ENCODE measurements at places on chromosomes 12 and 14.

GRCh38 chr12:3491938-3492792 is 1.2 kb downstream of the PRMT8 start:
- peak; percentile 61 for DNase-seq

DNA sequence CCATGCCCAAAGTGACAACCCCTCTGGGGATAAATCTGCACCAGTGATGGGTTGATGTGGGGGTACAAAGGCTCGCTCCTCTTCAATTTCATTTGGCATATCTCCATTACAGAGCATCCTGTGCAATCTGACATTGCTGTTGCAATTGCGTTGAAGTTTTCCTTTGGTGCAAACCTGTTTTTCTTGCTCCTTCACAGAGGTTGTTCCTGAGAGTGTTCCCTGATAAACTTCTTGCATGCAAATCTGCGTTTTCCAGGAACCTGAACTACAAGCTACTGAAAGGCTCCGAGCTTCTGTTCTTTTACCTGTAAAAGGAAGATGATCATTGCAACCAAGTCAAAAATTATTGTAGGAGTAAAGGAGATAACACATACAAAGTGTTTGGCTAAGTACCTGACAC is 26.1 kb downstream of the SERPINA11 start:
- DNase-seq = no peak

- no peak for DNase-seq
Measured at GRCh38 chr14:69041783-69042182, 62.7 kb upstream of the ACTN1 start.

GRCh38 chr14:100640471-100641273 is 53.5 kb upstream of the BEGAIN start:
- no peak for DNase-seq

- no peak for DNase-seq
Measured at GRCh38 chr12:69662764-69663163, 36.3 kb downstream of the BEST3 start.

DNA sequence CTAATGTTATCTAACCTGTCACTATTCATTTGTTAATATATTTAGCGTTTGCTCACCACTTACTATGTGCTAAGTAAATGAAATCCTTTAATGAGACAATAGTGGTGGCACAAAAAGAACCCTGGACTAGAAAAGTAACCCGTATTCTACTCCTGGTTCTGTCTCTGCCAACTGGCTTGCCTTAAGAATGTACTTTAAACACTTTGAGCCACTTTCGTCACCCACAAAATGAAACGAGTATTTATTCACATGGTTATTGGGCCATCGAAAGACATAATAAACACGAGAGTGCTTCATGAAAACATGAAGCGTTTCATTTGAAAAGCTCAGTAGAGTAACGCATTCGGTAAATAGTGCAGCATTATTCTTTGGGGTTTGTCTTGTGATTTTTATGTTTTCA is 254.7 kb downstream of the EGLN3 start:
- no peak for DNase-seq

- peak; percentile 88 for DNase-seq
Measured at GRCh38 chr12:58888131-58888783, 32.0 kb downstream of the LRIG3 start.

GRCh38 chr12:67388331-67389138 is 119.4 kb downstream of the CAND1 start:
- no peak for DNase-seq

DNA sequence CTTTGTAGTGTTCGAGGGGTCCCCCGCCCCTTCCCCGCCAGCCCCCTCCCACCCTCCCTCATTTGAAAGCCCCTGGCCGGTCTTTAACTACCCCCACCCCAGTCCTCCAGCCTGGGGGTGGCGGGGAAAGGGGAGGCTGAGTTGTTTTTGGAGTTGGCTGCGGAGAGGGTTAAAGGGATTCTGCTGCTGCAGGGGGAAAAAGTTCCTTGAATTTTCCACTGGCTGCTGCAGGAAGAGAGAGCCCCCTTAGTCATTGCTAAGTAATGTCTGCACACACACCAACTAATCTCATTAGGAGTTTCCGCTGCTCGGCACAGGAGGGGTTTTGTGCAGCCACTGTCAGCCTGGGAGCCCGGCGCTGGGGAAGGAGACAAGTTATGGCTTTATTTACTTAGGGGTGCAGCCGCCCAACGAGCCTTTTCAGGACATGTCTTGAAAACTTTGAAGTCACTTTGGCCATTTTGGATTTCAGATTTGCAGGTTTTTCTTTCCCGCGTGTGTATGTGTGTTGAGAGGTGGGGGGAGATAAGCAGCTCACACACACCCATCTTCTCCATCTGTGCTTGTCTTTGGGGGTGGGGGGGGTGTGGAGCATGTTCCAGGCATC is 1.8 kb downstream of the ELK3 start:
- DNase-seq = peak; percentile 66

- no peak for DNase-seq
Measured at GRCh38 chr12:14547571-14547970, 20.1 kb downstream of the PLBD1 start.

- peak; percentile 91 for DNase-seq
Measured at GRCh38 chr12:108622421-108622820, 11.3 kb downstream of the SELPLG start.

DNA sequence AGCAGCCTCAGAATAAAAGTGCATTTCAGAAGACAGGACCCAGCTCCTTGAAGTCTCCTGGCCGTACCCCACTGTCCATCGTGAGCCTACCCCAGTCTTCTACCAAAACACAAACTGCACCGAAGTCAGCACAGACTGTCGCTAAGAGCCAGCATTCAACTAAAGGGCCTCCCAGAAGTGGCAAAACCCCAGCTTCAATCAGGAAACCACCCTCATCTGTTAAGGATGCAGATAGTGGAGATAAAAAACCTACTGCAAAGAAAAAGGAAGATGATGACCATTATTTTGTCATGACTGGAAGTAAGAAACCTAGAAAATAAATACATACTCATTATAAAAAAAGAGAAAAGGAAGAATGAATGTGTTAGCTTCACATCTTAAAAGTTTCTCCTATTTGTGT is 51.1 kb downstream of the GAS2L3 start:
- DNase-seq = no peak

DNA sequence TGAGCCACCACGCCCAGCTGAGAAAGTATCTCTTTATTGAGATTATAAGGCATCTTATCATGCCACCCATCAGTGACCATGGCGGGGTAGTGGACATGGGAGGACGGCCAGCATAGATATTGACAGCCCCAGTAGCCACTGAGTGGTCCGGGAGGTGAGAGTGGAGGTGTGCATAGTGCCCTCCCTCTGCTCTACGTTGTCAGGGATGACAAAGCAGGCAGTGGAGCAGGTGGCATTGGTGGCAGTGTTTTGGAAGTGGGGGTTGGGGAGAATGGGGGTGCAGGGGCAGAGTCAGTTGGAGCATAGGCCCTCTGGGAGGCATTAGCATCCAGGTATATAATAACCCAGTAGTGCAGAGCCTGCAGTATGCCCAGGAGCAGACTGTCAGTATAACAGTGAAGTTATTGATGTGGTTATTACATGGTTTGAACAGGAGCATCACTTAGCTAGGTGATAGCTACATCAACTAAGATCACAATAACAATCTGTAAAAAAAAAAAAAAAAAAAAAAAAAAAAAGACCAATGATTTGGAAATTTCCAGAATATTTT is 41.1 kb downstream of the GNG2 start:
- DNase-seq = no peak

DNA sequence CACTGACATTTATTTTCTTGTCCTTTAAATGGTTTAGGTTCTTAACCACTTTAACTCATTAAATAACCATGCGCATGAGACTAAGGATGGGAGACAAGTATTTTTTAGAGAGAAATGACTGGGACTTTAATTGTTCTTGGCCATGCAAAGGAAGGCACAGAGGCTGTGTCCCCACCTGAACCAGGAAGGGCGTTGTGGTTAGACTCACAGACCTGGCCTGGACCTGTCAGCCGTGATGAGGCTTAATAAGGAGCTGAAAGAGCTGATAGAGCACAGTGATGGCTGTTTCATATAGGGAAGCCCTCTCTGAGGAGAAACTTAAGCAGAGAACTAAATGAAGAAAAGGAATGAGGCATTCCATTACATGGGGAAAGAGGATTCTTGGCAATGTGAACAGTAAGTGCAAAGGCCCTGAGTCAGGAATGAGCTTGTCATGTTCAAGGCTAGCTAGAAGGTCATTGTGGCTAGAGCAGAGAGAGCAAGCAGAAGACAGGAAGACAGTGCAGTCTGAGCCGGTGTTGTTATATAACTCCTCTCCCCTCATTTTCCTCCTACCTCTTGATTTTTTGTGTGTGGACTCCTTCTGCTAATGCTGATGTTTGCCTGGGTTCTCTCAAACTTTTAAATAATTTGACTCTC is 74.4 kb upstream of the ANO4 start:
- no peak for DNase-seq

DNA sequence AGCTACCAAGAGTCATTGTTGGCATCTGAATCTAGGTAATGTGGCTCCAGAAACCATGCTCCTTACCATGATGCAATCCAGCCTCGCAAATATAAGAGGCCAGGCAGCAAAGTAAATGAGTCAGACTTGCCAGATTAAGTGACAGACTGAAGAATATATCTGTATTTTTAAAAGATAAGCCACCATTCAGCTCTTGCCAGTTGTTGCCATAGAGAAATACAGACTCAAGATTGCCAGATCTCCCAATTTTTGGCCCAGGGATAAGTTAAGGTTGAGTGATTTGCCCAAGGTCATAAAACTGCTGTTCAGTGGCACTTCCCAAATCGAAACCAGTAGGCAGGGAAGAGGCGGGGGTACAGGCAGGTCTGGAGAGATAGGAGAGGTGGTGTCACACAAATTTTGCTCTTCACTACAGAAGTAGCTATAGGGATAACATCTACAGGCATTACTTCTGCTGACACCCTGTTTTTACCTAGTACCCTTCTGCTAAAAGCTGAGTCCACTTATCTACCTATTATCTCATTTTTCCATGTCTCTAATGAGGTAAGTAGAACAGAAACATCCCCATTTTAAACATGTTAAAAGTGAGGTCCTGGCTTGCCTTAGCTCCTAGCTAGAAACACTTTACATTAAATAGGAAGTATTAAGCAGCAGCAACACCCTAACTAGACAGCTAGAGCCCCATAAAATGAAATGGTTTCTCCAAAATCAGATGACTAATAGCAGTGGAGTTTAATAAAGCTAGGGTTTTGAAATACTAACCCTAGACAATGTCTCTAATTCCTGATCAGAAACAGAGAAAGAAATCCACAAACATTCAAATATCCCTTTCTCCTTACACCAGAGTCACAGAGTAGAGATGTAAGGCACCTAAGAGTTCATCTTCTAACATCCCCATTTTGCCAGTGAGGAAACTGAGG is 19.5 kb downstream of the DCAF5 start:
- DNase-seq = peak; percentile 84

- no peak for DNase-seq
Measured at GRCh38 chr12:23528316-23528715, 421.2 kb downstream of the SOX5 start.

- no peak for DNase-seq
Measured at GRCh38 chr12:75374971-75375370, 15.9 kb upstream of the GLIPR1L2 start.

DNA sequence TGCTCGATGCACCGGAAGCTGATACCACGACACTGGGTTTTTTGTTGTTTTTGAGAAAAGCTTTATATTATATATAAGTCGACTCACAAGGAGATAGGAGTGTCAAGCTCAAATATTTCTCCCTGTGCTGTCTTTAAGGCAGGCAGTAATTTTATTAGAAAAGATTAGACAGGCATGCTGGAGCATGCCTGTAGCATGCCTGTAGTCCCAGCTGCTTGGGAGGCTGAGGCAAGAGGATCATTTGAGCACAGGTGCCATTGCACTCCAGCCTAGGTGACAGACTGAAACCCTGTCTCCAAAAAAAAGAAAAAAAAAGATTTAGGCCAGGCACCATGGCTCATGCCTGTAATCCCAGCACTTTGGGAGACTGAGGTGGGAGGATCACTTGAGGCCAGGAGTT is 51.8 kb downstream of the GNS start:
- DNase-seq = no peak

DNA sequence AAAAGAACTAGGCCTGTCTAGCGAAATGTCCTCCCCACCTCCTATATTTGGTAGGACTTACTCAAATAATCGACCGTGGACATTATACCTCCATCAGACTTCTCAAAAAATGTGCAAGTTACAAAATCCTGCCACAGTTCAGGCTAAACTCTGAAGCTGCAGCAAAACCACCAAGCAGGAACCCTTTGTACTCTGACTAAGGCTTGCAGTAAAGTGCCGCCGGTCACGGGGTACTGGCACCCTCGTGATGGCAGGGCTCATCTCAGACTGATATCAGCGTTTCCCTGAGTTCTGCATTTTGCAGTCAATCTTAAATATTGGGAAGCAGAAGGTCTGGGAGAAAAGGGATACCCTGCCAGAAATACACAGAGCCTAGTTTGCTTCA is 17.1 kb downstream of the SLC11A2 start:
- peak; percentile 22 for DNase-seq

DNA sequence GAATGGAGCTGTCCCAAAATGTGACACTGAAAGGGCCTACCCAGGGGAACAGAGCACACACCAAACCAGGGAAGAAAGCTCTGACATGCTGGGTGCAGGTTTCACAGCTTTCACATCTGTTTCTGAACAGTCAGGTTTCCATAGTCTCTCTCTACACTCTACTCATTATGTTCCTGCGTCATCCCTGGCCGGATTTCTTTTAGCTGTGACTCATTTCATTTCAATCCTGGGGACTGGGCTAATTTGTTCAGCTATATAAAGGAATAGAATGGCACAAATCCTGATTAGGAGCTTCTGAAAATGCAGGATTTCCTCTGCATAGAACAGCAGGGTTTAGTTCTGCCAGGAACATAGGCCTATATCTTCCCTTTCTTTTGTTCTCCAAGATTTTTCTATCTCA is 649.8 kb downstream of the RPS29 start:
- peak; percentile 32 for DNase-seq

GRCh38 chr12:101806265-101806664 is 24.5 kb downstream of the GNPTAB start:
- DNase-seq = peak; percentile 16

- DNase-seq = no peak
Measured at GRCh38 chr12:130119241-130119861, 42.9 kb upstream of the FZD10 start.

DNA sequence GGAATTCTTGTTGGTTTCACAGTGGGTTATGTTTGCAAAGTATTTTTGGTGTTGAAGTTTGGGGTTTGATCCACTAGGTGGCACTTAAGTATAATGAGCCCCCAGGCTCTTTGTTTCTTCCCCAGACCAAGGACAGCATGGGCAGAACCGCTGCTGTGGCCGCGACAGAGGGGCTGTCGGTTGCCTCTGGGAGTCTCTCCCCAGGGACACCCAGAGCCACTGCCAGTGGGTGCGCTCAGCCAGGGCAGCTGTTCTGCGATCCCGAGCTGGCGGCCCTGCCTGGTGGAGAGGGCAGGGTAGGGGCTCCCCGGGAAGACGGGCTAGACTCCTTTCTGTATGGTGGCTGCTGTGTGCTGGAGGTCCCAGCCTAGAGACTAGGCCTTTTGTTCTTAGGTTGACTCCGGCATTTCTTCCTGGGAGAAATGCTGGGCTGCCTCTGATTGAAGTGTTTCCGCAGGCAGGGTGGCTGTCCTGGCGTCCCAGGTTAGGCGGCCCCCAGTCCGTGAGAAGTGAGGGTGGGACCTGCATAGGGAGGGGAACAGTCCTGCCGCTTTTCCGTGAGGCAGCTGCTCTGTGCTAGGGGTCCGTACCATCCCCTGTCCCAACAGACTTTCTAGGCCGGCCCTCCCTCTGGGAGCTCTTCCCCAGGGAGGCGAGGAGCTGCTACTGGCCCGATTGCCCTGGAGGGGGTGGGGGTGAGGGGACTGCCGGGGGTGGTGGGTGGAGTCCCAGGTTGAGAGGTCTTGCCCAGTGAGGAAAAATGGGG is 253.1 kb upstream of the PELI2 start:
- no peak for DNase-seq

GRCh38 chr14:102215071-102215470 is 75.4 kb downstream of the WDR20 start:
- DNase-seq = peak; percentile 79

Data from fibroblast of pulmonary artery (primary cell).